ENCODE measurements at places on chromosomes 16 and 17. TPM values are rescaled to one million over a fixed set of nuclear protein-coding genes. Genes with fewer than 3 reads are reported as not detected.

The HIGD1B gene
- total RNA-seq, result not detected

DNA sequence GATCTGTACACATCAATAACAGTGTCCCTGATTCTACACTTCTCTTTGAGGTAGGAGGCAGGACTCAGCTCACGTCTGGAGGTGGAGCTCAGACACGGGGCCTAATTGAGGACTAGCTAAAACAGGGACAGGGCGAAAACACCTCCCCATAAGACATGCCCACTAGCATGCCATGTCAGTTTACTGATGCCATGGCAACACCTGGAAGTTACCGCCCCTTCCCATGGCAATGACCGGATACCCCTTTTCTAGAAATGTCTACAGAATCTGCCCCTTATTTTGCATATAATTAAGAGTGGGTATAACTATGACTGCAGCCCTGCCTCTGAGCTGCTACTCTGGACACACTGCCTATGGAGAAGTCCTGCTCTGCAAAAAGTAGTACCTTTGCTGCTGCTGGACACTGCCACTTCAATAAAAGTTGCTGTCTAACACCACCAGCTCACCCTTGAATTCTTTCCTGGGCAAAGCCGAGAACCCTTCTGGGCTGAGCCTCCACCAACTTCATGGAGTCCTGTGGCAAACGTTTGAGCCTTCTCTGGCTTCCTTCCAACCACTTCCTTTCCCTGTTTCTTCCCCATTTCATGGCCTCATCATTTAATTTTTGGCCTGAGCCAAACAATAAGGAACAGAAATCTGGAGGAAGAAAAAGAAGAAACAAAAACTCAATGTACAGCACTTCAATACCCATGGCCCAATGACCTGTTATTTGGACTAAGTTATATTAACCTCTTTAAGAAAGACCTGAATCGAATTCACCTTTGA lies 21.0 kb downstream of the PHB1 start:
- no peak for DNase-seq

- no peak for DNase-seq
Observed at GRCh38 chr17:41456204-41456603, 11.0 kb downstream of the KRT32 start.

DNA sequence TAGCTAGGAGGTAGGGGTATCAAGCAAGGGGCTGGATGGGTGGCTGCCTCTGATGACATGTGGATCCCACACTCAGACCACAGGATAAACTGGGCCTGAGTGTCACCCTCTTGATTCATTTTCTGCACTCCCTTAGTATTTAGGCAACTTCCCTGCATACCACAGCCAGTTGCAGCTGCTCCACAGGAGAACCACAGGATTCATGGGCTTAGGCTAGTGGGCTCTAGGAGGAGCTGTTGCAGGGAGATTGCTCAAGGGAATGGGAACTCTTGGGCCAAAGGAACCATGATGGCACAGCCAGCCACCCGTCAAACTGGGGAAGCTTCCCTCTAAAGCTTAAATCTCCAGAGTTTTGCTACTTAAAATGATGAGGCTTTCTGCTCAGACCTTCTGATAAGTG lies 269.7 kb upstream of the ASIC2 start:
- no peak for DNase-seq

DNA sequence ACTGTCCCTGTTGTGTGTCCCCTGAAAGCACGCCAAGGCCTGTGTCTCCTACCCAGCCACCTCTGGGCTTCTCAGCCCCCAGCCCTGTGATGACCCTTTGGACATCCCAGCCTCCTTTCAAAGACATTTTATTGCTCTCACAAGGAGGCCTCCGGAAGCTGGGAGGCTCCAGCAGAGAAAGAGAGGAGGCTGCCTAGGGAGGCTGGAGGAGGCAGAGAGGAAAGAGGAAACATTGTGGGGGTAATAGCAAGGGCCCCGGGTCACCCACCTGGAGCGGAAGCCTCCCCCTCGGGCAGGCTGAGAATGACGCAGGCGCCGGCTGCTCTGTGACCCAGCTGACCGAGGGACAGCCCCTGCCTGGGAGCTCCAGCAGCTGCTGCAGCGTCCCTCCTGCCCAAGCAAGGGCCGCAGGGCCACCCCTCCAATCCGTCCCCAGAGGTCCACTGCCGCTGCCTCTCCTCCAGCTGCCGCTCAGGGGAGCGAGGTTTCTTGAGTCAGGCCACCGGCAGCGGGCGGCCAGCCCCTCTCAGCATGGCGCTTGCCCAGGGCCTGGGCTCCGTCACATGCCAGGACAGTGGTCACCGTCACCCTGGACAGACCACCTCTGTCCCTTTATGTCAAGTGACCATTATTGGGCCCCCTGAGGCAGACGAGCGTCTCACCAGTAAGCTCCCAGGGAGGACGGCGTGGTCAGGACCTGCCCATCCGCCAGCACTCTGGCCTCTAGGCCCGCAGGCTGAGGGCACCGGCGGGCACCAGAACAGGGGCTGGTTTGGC lies 29.3 kb downstream of the ACTG1 start:
- DNase-seq, result no peak

The YBX2 gene
- total RNA-seq, result 27.6 TPM

The CDK5R1 gene
- 6.6 TPM for total RNA-seq

- DNase-seq, result peak; percentile 21
Observed at GRCh38 chr17:80803451-80804428, 187.9 kb upstream of the CHMP6 start.

DNA sequence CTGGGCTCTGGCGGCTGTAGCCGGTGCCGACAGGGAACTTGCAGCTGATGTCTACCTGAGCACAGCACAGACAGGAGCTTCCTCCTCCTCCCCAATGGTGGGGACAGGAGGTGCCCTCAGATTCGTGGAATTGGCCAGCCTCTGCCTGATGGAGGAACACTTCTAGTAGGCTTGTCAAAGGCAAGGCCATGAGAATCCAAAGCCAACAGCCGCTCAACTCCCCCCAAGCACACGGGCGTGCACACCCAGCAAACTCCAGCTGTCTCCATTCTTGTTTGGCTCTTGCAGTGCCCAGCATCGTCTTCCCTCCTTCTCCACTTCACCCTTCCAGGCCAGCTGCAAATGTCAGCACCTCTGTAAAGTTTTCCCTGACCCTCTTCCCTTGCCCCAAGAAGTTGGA lies 35.1 kb downstream of the SCNN1G start:
- DNase-seq, result no peak

The ALOX12 gene
- total RNA-seq, result not detected

DNA sequence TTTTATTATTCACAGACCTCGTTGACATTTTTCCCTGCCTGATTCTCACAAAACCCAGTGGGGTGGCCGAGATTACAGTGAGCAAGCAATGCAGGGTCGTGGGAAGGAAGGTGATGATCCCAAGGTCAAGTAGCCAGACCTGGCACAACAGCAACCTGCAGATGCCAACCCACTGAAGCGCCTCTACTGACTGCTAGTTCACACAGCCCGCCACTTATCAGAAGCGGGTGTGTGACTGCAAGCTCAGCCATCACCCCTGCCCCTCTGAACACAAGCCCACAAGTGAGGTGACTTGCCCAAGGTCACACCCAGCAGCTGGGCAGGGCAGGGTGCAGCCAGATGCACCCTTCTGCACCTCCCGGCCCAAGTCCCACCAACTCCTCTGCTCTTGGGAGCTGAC lies 7.1 kb downstream of the TFAP4 start:
- no peak for DNase-seq

GRCh38 chr16:72149676-72150464 lies 22.1 kb downstream of the PMFBP1 start:
- no peak for DNase-seq

DNA sequence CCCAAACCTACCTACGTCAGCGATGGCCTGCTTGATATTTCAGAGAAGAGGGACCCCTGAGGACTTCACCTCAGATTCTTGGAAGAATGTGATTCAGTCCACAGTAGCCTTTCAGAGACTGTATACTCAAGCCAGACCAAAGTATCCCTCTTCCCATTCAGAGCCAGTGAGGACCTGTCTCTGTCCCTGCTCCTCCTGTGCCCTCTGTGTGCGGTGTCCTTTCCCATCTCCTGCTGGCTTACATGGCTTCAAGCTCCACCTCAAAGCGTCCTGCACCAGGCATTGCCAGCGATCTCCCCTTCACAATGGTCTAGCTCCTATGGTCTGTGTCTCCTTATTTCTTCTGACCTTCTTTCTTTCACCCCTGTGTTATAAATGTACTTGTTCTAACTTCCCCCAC lies 39.5 kb upstream of the HLF start:
- DNase-seq, result no peak

The DRC3 gene
- 1.6 TPM for total RNA-seq

The FAM171A2 gene
- 3.0 TPM for total RNA-seq

DNA sequence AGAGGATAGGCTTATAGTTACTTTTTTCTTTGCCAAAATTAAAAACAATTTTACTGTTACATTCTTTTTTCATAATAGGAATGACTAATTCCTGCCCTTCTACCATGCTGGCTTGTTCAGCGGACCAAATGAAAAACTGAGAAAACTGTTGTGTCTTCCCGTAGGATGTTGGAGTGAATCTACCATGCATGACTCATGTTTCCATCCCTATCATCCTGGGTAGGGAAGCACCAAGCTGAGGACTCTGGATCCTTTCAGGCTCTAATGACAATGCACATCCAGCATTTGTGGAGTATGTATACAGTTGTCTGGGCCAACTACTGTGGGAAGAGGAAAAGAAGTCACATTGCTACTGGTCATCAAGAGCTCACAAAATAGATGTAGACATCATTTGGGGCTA lies 41.1 kb upstream of the DHX8 start:
- no peak for DNase-seq

- peak; percentile 53 for DNase-seq
Observed at GRCh38 chr16:14289692-14290340, 218.7 kb downstream of the MRTFB start.

DNA sequence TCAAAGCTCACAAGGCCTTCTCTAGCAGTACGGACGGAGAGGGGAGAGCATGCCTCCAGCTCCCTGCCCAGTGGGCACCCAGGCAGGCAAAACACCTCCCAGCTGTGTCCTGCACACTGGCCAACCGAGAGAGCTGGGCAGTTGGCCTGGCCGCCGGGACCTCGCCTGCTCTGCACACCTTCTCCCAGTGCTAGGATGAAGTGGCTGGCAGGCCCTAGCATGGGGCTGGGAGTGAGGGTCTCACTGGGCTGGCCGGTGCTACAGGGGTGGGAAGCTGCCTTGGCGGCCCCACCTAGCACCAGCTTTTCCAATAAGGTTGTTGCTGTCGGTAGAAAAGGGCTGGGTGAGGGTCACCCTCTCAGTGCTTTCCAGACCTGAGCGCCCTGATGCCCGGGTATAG lies 60.2 kb downstream of the SDK2 start:
- no peak for DNase-seq

The RHBDL3 gene
- not detected for total RNA-seq

The ASPA gene
- total RNA-seq, result 0.42 TPM

The WFIKKN1 gene
- 0.39 TPM for total RNA-seq

DNA sequence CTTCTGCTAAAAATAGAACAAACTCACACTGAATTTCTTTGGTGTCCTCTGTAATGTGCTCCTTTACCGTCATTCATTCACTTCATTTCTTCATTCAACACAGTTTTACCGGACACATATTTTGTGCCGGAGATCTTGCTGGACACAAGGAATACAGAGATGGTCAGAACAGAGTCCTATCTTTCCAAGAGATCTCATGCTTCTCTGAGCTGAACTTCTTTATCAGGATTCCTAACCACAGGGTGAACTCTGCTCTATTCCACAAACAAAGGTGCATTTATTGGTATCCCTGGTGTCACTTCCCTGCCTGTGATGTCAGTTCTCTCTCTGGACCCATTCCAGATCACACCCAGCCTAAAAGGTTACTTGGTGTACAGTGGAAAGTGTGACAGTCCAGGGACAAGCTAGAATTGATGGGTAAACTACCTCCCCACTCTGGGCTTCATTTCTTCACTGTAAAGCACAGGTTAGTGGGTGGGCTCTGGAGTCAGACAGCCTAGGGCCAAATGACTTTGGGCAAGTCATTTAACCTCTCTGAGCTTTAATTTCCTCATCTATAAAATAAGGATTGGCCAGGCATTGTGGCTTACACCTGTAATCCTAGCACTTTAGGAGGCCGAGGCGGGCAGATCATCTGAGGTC lies 4.2 kb downstream of the IFI35 start:
- DNase-seq, result peak; percentile 71

- no peak for DNase-seq
Observed at GRCh38 chr16:67137605-67138004, 13.2 kb downstream of the B3GNT9 start.

The PRSS53 gene
- total RNA-seq, result 2.1 TPM

All from Caco-2 (cell line).